ENCODE measurements at places on chromosomes 13 and 19. TPM values are rescaled to one million over a fixed set of nuclear protein-coding genes. Genes with fewer than 3 reads are reported as not detected.

The KIRREL2 gene
- total RNA-seq: 0.93 TPM

The SKA3 gene
- 40.7 TPM for total RNA-seq

The SLC17A7 gene
- total RNA-seq: 0.14 TPM

The PPM1N gene
- 3.1 TPM for total RNA-seq

The KCNJ14 gene
- 0.86 TPM for total RNA-seq

The NAPSA gene
- 63.4 TPM for total RNA-seq

DNA sequence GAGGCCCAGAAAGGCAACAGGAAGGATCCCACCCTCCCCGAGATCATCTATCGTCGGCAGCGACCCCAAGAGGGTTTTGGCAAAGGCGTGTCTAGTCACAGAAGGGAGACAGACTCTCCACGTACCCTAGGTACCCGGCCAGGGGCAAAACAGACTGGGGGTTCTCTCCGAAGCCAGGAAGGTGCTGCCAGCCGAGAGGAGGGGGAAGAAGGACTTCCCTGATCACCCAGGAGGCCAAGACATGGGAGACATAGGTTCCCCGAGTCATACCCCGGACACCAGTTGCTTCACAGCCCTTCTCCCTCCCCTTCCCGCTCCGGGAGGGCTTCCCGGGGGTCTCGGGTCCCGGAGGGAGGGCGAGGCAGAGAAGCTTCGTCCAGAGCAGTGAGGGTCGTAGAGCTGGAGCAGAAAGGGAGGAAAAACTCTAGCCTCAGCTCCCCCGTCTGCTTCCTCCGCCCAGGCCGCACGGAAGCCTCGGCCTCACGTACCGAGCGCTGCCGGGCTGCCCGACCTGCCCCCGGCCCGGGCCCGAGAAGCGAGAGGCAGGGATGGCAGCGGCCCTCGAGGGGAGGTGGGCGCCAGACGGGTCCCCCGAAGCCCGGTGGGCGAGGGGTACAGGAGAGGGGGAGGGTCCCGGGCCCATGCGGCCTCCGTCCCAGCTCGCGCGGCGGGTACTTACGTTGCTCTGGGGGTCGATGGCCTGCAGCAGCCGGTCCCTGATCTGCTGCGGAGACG is 644 bp downstream of the MED26 start:
- peak; percentile 30 for DNase-seq

DNA sequence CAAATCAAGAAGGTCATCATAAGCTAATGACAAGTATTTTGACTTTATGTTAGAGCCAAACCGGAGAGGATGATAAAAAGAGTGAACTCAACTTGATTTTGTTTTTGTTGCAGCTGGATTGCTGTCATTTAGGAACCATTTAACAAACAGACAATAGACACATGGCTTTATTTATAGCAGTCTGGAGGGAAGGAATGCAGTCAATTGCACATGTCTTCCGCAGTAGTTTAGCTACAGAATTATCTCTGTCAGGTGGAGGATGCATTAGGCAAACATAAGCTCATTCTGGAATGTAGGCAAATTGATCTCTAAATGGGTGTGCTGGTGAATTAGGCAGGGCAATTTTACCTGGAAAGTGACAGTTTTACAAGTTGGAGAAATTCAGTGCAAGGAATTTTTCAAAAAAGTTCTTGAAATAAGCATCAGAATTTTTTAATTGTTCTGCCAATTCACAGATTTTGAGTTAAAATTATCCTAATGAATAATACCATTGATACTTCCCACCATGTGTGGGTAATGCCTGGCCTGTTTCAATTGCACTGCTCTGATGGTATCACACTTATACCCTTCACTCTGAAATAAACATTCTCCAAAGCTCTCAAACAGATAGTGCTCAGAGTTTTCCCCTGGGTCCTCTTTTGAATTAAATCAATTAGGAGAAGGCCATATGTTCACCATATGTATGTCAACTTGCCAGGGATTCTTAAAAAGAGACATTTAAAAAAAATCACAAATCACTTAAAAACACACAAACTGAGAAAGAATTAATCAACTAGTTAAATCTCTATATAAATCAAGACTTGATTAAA is 318.3 kb downstream of the NDFIP2 start:
- DNase-seq: no peak

DNA sequence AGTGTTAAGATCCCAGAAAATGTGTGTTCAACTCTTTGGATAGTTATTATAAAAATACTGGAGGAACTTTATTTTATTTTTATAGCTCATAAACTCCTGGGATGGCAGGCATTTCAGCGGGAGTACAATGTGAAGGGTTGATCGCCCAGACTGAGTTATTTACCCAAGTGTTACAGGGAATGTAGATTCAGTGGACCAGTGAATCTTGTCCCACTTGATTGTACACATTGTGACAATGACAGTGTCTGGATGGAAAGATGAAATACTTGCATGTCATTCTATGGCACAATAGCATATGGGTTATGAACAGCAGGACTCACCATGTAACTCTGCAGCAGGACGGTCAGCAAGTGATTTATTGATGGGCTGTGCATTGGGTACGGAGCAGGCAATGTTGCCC is 20.3 kb downstream of the OLFM4 start:
- DNase-seq: no peak

GRCh38 chr19:2055931-2056836 is 5.1 kb upstream of the MKNK2 start:
- DNase-seq: peak; percentile 59

DNA sequence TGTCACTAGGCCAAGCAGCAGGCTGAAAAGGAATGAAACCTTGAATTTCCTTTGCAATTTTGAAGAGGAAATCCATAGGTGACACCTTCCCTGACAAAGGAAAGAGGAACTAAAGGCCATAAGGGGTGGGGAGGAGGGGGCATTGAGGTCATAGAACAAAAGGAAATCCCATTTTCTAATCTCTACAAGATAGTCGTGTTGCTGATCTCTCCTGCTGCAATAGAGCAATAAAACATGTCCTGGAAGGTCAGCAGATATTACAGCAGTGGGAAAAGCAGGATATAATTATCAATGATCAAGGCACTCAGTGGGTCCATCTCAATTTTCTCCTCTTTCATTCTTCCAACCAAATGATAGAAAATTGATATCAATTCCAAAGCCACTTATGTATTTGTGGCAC is 20.3 kb upstream of the RAP2A start:
- DNase-seq: no peak

GRCh38 chr19:18491995-18492953 is 29.6 kb downstream of the ELL start:
- no peak for DNase-seq

- DNase-seq: no peak
Measured at GRCh38 chr13:62387647-62388046, 972.0 kb upstream of the PCDH20 start.

DNA sequence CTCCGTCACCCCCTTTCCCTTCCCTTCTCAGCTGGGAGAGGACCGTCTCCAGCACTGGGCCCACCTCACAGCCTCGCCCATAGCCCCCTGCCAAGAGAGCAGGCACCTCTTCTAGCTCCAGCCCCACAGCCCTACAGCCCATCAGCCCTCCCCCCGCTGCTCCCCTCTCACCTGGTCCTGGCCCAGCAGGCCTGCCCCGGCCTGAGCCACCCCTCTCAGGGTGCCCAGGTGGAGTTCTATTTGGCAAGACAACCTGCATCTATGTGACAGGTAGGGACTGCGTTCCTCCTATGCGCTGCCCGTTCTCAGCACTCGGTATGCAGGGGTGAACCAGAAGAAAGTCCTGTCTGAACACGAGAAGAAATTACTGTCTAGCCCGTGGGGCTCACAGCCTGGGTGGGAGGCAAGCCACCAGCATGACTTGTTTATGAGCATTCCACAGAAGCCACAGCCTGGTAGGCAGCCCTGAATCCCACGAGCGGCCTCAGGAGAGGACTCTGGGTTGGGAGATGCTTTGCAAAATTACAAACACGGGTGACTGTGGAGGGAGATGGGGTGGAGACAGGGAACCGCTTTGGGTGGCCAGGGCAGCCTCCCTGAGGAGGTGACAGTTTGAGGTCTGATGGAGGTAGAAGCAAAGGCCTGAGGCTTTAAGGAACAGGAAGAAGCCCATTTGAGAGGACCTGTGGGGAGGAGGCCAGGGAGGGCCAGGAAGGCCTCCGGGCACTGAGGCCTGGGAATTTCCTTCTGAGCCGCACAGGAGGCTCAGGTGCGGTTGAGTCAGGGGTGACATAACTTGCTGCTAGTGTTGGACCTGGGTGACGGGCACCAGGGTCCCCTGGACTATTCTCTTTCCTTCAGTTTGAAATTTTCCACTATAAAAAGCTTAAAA is 1.2 kb upstream of the PLEKHF1 start:
- DNase-seq: peak; percentile 16

DNA sequence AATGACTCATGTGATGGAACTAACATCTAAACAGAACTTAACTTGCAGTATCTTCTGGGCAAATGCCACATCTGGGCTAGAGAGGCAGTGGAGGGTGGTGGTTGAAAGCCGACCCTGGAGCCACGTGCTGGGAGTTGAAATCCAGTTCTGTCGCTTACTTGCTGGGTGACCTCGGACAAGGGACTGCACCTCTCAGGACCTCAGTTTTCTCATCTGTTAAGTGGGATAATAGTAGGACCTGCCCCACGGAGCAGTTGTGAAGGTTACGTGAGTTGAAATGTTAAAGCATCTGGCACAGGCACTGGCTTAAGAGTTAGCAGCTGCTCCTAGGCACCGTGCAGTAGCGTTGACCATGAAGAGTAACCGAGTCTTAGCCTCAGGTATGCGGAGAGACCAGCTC is 76.1 kb downstream of the SIPA1L3 start:
- DNase-seq: no peak

DNA sequence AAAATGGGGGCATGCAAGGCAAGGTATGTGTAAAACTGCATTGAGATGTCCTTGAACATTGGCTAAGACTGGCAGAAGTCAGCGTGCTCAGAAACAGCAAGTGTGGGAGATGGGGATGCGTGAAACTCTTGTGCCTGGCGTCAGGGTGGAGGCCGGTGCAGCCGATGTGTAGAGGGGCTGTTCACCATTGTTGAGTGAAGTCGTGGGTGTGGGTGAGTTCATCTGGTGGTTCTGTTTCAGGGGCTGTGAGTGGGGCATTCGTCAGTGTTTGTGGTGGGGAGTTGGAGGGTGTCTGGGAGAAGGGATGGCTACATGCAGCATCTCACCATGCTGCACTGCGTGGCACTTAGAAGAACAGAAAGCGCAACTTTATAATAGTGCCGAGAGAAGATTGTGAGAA is 11.4 kb upstream of the MIA start:
- DNase-seq: no peak

DNA sequence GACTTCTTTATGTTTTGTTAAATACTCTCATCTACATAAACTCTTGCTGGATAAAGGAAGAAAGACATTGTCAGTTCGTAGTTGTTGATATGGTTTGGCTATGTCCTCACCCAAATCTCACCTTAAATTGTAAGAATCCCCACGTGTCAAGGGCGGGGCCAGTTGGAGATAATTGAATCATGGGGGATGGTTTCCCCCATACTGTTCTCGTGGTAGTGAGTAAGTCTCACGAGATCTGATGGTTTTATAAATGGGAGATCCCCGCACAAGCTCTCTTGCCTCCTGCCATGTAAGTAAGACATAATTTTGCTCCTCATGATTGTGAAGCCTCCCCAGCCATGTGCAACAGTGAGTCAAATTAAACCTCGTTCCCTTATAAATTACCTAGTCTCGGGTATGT is 3.6 kb downstream of the ADGRE1 start:
- DNase-seq: peak; percentile 73

- no peak for DNase-seq
Measured at GRCh38 chr19:45071969-45072790, 4.1 kb downstream of the ZNF296 start.

DNA sequence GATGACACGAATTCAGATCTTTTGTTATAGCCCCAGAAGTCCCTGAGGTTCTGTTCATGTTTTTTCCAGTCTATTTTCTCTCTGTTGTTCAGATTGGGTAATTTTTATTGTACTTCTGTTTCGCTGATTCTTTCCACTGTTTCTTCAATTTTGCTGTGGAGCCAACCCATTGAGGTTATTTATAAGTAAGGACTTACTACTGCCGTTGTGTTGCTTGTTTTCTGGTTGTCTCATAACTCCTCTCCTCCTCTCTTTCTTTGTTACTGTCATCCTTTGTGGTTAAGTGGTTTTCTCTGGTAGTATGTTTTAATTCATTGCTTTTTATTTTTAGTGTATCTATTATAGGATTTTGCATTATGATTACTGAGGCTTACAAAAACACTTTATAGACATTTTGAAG is 48.7 kb upstream of the GAS6 start:
- DNase-seq: no peak

GRCh38 chr19:39423258-39424086 is 11.0 kb downstream of the PLEKHG2 start:
- no peak for DNase-seq

DNA sequence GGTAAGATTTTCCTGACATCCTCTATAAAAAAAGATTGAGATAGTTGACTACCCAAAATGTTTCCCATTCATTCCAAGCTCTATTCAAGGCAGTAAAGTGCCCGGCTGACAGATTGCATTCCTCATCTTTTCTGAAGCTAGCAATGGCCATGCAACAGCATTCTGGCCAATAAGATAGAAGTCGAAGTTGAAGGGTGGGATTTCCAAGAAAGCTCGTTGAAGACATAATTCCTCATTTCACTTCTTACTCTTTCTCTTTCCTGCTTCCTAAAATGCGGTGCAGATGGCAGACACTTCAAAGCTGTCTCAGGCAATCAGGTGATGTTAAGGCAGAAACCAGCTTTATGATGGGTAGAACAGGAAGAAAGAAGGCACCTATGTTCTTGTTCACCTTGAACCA is 13.4 kb upstream of the ALOX5AP start:
- no peak for DNase-seq

DNA sequence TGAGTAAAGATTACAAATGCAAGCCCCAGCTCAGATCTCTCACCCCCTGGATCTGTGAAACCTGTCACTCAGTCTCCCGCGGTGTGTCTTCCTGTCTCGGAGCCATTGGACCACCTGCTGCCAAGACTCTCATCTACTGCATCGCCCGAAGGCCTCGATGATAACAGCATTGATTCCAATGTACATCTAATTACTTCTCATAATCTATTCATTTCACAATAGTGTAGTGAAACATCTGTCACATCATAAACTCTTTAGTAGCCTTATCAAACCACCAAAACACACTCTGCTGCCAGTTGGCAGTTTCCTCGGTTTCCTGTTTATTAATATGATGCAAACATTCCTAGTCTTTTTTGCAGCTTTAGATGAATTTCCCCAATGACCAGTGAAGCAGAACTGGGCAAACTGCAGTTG is 220.3 kb downstream of the POU4F1 start:
- no peak for DNase-seq

- DNase-seq: no peak
Measured at GRCh38 chr13:110396913-110397381, 89.9 kb downstream of the COL4A2 start.

GRCh38 chr19:40191836-40192646 is 815 bp downstream of the MAP3K10 start:
- DNase-seq: peak; percentile 41

GRCh38 chr13:74154981-74155380 is 20.8 kb upstream of the KLF12 start:
- DNase-seq: no peak

DNA sequence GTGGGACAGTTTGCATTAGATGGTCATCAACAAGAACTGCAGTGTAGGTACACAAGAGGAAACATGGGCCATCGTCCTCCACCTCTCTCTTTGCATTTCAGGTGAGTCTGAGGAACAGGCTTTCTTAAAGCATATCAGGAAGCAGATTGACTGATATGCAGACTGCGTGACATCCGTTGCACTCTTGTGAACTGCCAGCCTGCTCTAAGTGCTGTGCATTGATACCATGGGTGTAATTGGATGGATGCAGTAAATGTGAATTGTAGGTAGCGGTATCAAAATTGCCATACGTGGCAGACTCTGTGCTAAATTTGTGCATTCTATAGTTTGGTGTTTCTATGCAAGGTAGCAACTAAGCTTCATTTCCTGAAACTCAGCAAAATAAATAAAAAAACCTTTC is 1008.3 kb downstream of the EFNB2 start:
- no peak for DNase-seq

Measured in activated CD4-positive, alpha-beta T cell treated with anti-CD3 and anti-CD28 coated beads for 36 hours (primary cell).